ENCODE measurements at places on chromosomes 1 and 21.

DNA sequence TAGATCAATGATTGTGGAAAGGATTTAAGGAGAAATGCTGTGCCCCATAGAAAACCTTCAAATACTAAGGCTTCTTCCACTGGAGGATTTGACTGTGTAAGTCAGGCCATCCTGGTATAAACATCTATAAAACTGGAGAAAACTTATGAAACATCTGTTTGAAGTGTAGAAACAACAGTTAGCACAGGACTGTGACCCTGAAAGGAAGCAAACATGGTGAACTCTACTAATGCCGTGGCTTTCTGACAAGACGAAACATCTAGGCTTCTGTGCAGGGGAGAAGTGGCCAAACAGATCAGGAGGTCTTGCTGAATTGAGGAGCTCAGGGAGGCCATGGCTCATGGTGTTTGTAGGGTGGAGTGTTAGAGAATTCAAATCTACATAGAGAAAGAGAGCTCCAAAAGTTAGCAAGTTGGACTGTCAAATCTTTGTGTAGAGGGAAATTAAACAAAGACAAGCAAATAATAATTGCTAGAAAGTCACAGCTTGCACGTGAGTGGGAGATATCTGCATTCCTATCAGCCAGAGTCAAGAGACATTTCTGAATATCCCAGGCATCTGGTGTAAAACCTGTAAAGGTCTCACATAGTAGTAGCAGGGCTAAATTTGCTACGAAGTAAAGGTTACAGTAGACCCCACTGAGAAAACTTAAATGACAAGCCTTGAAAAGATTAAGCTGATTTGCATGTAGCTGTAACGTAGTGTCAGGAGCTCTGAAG is 566.8 kb upstream of the B3GALT2 start:
- DNase-seq = no peak

GRCh38 chr1:84090447-84091245 is 53.4 kb upstream of the PRKACB start:
- DNase-seq = no peak

GRCh38 chr1:8663090-8663802 is 154.2 kb downstream of the RERE start:
- DNase-seq = no peak

DNA sequence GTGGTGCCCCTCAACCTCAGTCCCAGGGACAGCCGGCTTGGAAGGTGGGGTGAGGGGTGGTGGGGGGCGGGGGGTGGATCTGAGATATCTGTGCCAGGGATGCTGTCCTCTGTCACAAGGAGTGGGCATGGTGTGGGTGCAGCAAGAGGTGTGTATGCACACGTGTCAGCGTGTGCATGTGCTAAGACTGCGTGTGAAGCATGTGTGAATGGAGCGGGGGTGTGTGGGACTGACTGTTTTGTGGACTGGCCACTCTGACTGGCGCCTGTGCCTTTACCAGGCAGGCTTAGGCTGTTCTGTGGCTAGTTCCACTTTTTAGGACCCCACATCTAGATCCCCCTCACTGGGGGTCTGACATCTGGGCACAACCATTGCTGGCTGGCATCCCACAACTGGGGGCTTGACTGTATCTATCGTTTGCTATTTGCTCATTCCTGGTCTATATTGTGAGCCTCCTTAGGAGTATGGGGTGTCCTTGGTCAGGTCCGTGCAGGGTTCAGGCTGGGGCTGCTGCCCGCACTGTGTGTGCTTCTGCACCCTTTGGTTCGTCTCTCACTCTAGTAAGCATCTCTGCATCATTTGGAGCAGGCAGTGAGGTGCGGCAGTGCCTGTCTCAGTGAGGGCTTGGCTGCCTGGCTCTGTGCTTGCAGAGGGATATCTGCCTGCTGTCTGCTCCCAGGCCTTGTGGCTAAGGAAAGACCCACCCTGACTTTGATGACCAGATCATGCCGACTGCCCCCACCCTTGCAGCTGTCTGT is 1.9 kb downstream of the AMPD2 start:
- no peak for DNase-seq

DNA sequence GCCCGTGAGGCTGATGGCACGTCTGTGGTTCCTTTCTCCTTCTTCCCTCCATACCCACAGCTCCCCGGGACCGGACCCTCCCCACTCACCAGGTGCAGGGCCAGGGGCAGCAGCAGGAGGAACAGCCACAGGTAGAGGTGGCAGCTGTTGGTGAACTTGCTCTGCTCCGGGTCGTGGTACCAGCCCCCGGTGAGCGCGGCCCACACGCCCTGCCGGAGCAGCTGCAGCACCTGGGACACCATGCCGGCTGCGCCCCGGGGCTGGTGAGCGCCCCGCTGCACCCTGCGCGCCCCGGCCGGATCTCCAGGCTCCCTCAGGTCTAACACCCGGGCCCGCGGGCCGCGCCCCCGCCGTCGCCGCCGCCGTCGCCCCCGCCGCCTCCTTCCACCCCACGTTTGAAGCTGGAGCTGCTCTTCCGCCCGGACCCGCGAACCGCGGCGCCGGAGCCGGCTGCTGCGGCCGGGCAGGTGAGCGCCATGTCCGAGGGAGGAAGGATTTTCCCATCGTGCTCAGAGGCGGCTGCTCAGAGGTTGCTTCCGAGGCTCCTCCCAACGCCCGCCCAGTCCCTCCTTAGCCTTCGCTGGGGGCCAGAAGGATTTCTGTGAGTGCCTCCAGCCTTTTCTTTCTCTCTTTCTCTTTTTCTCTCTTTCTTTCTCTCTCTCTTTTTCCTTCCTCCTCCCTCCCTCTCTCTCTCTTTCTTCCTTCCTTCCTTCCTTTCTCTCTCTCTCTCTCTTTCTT is at the start of gene PCNX2:
Gene PCNX2 (minus strand): TSS at position 489 of the 738 bp plus-strand sequence. CDS start 247 bp downstream, at position 242.
- DNase-seq = no peak
